ENCODE measurements at places on chromosomes 11 and 22. TPM values are rescaled to one million over a fixed set of nuclear protein-coding genes. Genes with fewer than 3 reads are reported as not detected.

GRCh38 chr22:36911887-36912661, 1.4 kb upstream of the CSF2RB start:
- no peak for DNase-seq

DNA sequence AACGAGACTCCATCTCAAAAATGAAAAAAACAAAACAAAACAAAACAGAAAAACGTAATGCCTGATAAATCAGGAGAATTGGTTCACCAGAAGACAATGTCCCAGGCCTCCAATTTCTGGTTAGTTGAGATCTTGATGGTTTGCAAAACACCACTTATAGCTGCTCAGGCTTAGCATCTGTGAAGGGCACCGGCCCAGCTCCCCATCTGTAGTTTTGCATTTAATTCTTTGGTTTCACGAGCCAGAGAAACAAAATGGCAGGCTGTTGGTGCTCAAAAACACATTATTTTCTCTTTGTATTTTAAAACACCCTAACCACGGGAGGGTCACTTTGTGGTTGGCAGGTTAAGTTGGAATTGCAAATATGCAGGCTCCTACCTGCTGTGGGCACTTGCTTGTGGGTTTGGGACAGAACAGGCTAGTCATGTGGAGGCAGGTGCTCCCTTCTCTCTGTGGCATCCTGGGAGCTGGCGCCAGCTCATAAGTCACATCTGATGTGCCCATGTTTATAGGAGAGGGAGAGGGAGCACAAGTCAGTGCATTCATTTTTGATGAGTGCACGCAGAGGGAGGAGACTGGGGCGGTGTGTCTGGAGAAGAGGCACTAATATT, 145.9 kb downstream of the CEP164 start:
- DNase-seq = no peak

DNA sequence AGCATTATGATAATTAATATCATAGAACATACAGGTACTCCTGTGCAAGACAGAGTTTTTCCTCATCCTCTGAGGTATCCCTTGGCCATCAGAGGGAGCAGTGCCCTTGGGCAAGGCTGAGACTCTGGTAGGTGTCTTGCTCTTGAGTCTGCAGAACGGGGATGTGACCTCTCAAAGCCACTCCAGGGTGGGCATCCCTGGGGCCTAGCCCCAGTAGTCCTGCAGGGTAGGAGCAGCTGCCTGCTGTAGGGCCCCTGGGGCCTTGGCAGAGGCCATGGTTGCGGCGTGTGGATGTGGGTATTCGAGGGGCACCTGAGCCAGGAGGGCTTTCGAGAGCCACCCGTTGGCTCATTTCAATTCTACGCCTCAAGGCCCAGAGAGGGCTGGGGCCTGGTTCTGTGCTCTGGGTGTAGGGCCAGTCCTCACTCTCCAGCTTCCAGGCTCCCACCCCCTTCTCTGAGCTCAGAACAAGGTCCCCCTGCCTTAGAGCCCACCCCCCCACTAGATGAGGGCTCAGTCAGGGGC, 7.7 kb upstream of the OMP start:
- no peak for DNase-seq

The ADAMTS15 gene
- polyA plus RNA-seq = not detected

DNA sequence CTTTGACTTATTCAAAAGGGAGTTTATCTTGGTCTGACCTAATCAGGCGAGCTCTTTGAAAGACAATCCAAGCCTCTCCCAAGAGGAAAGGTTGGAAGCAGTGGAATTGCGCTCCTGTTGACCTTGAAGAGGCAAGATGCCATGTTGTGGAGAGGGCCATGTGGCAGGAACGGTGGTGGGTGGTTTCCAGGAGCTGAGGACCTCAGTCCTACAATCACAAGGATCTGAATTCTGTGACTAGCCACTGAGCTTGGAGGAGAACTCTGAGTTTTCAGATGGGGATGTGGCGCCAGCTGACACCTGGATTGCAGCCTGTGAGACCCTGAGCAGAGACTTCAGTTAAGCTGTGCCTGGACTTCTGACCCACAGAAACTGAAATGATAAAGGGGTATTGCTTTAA, 6.0 kb upstream of the CBX6 start:
- no peak for DNase-seq

DNA sequence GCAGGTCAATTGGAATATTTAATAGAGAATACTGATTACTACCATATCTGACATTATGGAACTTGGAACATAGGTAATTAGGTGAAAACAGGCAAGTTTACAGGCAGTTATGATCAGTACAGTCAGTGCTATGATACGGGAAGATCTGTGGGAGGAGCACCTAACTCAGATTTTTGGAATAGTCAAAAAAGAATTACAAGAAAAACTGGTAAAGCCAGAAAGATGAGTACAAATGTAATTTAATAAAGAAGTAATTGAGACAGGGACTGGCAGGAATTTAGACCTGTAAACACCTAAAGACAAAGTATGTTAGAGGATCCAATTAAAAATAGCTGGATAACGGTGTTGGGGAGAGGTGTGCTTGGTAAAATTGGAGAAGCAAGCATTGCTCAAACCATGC, 206.5 kb upstream of the ANO5 start:
- DNase-seq = no peak

The MYO7A gene
- not detected for polyA plus RNA-seq

The MYBPC3 gene
- not detected for polyA plus RNA-seq

DNA sequence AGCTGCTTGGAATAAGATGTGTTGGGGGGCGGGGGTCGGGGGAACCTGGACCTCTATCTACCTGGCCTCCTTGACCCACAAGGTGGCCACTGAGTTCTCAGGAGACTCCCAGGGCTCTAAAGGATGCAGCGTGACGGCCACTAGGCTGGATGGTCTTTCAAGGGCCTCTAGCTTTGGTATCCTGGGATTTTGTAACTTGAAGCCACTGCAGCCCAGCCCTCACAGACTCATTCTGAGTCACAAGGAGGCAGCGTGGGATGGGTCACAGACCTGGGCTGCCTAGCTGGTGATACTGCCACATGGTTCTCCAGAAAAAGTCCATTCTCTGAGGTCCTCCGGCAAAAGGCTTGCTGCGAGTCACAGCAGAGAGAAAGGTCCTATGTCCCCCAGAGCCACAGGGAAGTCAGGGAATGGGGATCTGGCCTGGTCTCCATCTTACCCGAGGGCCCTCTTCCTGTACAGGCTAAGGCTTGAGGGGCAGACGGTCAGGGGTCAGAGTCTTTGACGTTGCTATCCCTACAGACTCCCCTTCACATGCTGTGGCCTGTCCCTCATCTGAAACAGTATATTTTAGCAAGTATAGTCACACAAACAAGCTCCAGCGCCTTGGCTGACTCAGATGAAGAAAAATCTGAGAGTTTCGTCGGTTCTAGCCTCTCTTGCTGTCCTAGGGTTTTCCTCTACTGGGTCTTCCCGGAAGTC, 52.4 kb downstream of the KCNC1 start:
- no peak for DNase-seq

The INS gene
- not detected for polyA plus RNA-seq

DNA sequence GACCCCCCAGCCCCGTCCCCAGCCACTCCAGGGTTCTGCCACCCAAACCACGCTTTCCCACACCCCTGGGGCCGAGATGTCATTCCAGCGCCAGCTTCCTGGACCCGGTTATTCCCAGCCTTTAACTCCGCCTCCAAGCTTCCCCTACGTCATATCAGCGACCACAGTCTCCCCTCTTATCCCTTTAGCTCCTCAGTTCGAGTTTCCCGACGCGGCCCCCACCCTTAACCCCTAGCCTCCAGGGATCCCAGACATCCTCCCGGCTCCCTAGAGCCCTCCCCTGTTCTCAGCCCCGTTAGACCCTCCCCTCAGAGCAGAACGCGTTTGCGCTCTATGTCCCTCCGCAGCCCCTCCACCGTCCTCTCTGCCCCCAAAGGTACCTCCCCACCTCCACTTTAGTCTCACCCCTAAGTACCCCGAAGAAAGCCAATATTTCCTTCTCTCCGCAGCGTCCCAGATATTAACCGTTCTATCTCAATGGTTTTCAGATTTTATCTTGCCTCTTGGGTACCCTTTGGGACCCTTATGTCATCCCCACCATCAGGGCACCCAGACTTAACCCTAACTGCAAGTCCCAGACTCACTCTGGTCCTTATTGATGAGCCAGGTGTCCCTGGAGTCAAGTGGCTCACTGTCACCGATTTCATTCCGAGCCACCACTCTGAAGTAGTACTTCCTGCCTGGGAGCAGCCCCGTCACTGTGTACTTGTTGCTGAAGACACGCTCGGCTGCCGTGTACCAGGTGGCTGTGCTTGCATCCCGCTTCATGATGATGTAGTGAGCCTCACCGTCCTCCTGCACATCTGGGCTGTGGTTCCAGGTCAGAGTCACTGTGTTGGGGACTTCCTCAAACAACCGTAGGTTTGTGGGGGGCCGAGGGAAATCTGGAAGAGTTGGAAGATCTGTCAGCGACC, 8.0 kb downstream of the TMEM86A start:
- peak; percentile 47 for DNase-seq

DNA sequence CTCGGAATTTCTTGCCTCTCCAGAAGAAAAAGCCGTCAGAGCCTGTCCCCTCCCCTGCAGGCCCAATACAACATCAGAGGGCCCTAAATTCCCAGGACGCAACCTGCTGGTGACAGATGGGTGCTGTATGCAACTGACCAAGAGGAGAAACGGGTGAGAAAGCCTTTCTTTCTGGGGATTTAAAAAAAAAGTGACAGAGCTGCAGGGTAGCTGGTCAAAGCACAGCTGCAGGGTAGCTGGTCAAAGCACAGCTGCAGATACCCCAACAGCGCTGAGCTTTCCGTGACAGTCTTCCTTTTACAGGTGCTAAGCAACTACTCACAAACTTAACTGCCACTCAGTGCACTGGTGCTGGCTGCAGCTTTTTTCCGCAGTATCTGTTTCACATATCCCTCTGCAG, 17.8 kb downstream of the AP1B1 start:
- no peak for DNase-seq

Measured in naive B cell (primary cell).